ENCODE measurements at places on chromosomes 5 and 9.

DNA sequence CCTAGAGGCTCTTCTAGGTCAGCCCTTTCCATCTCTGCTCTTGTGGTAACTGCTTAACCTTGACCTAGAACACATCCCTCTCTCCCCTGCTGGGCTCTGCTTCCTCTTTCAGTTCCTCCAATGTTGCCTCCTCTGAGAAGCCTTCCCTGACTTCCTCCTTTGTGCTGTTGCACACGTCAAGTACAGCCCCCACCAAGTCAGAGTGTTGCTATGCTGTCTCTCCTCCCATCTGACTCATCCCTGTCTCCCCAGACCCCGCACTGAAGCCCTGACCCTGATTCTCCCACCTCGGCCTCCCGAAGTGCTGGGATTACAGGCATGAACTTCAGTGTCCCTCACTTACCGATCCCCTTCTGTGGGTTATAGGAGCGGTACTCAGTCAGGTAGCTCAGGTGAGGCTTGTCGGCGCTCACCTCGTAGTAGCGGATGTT, 10.4 kb upstream of the TRIM14 start:
- DNase-seq = no peak

DNA sequence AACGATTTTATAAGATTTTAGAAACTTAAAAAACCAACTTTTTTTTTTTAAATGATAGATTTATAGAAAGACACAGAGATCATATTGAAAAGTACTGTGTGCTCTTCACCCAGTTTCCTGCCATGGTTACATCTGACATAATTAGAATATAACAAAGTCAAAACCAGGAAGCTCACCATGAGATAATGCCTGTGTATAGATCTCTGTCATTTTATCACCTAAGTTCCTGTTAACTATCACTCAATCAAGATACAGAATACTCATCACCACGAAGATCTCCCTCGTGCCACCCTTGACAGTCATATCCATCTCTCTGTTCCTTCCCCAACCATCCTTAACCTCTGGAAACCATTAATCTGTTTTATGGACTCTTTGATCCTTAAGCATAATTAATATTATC, 39.1 kb downstream of the POC5 start:
- no peak for DNase-seq

GRCh38 chr5:88878976-88879375, 4.0 kb downstream of the MEF2C start:
- no peak for DNase-seq

- no peak for DNase-seq
These were observed 282.6 kb upstream of the PTGER4 start for GRCh38 chr5:40397091-40397490.

- DNase-seq = no peak
These were observed 204.9 kb downstream of the SMARCA2 start for GRCh38 chr9:2220036-2220435.

GRCh38 chr5:127810707-127811490, 107.7 kb downstream of the CCDC192 start:
- DNase-seq = no peak

- no peak for DNase-seq
These were observed 301.8 kb downstream of the TLE1 start for GRCh38 chr9:81387360-81388106.
